ENCODE measurements at places on chromosomes 12 and 14. TPM values are rescaled to one million over a fixed set of nuclear protein-coding genes. Genes with fewer than 3 reads are reported as not detected.

GRCh38 chr12:53589423-53589822 lies 36.8 kb downstream of the ATF7 start:
- no peak overlapping the region for H3K4me3 ChIP-seq
- H3K27me3 ChIP-seq: no peaks in the 10 kb centered on the region
- H3K27ac ChIP-seq: no peak overlapping the region
- DNase-seq: no peak
- peaks cover 58% of the 10 kb centered on the region for H3K4me1 ChIP-seq
- H3K36me3 ChIP-seq: no peaks in the 10 kb centered on the region

- DNase-seq: no peak
- H3K27ac ChIP-seq: no peak overlapping the region
- H3K27me3 ChIP-seq: peaks cover 29% of the 10 kb centered on the region
- no peaks in the 10 kb centered on the region for H3K4me1 ChIP-seq
- no peaks in the 10 kb centered on the region for H3K36me3 ChIP-seq
- H3K4me3 ChIP-seq: no peak overlapping the region
Observed at GRCh38 chr12:230925-231671, 17.1 kb upstream of the SLC6A12 start.

- H3K27me3 ChIP-seq: no peaks in the 10 kb centered on the region
- H3K36me3 ChIP-seq: no peaks in the 10 kb centered on the region
- no peak for DNase-seq
- no peak overlapping the region for H3K27ac ChIP-seq
- no peak overlapping the region for H3K4me3 ChIP-seq
Observed at GRCh38 chr14:82394916-82395315, 861.3 kb upstream of the SEL1L start.

GRCh38 chr12:4036671-4037271 lies 163.6 kb upstream of the PARP11 start:
- no peak for DNase-seq
- no peaks in the 10 kb centered on the region for H3K27me3 ChIP-seq
- no peak overlapping the region for H3K4me3 ChIP-seq

- no peaks in the 10 kb centered on the region for H3K27me3 ChIP-seq
- no peaks in the 10 kb centered on the region for H3K36me3 ChIP-seq
- no peak overlapping the region for H3K4me3 ChIP-seq
- DNase-seq: no peak
- no peak overlapping the region for H3K27ac ChIP-seq
Observed at GRCh38 chr12:131592972-131593371, 117.9 kb upstream of the SFSWAP start.

DNA sequence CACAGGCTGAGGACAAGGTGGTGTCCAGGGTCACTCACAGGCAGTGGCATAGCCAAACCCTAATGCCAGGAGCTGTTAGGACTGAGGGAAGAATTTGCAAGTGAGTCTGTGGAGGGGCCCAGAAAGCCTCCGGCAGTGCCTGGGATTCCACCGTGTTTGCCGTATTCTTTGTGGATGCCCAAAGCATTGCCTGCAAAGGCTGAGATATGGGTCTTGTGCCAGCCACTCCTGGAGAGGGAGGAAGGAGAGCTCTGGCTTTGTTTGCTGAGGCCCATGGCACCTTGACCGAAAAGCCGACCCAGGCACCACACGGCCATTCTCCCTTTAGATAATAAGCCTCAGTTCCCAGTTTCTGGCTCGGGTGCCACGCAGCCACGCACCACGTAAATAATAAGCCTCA lies 35.8 kb upstream of the GALNT9 start:
- no peaks in the 10 kb centered on the region for H3K4me1 ChIP-seq
- H3K4me3 ChIP-seq: no peak overlapping the region
- H3K27me3 ChIP-seq: peaks cover 44% of the 10 kb centered on the region
- no peak for DNase-seq
- H3K36me3 ChIP-seq: no peaks in the 10 kb centered on the region
- no peak overlapping the region for H3K27ac ChIP-seq

DNA sequence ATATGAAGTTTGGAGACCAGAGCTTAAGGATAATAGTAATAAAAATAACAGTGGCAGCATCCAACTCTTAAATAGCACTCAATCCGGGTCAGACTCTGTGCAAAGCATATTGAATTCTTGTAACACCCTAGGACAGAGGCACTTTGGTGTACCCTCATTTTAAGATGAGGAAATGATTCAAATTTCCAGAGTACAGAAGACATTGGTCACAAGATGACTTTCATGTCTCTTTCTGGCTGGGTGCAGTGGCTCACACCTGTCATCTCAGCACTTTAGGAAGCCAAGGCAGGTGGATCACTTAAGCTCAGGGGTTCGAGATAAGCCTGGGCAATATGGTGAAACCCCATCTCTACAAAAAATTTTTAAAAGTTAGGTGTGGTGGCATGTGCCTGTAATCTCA lies 235.8 kb downstream of the SLC15A4 start:
- no peaks in the 10 kb centered on the region for H3K27me3 ChIP-seq
- DNase-seq: no peak
- no peak overlapping the region for H3K4me3 ChIP-seq
- no peaks in the 10 kb centered on the region for H3K4me1 ChIP-seq
- no peaks in the 10 kb centered on the region for H3K36me3 ChIP-seq

DNA sequence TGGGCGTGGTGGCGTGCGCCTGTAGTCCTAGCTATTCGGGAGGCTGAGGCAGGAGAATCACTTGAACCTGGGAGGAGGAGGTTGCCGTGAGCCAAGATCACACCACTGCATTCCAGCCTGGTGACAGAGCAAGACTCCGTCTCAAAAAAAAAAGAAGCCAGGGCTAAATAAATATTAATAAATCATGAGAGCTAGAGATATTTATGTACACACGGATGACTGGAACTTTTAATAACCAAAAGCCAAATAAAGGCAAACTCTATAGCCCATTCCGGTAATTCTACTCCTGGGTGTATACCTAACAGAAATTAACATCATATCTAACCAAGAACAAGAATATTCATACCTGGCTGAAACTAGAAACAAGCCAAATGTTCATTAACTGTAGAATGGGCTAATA lies 7.7 kb upstream of the TRAFD1 start:
- H3K4me3 ChIP-seq: no peak overlapping the region
- no peaks in the 10 kb centered on the region for H3K27me3 ChIP-seq
- H3K4me1 ChIP-seq: peaks cover 9% of the 10 kb centered on the region
- no peak for DNase-seq
- H3K27ac ChIP-seq: peak overlapping the region; percentile 16

DNA sequence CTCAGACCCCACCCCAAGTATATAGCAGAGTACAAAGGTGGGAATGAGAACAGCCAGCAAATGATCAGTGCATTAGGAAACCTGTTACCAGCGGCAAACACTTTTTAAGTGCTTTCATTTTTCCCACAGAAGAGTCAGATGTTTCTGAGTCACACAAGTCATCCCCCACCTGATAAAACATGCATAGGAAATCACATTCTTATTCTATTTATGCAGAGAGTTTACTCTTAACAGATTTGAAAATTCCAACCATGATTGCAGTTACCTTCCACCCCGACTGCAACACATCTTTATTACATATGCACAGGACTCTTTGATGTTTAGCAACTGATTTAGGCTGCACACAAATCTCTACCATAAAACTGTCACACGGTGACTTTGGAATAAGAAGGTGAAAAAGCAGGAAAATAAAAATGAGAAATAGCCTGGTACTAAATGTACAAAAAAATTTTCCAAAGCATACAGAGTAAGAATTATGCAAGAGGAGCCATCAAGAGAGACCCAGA lies 236.4 kb downstream of the PAWR start:
- no peak overlapping the region for H3K27ac ChIP-seq
- H3K36me3 ChIP-seq: no peaks in the 10 kb centered on the region
- H3K27me3 ChIP-seq: no peaks in the 10 kb centered on the region
- H3K4me1 ChIP-seq: no peaks in the 10 kb centered on the region
- H3K4me3 ChIP-seq: no peak overlapping the region
- DNase-seq: peak; percentile 8

DNA sequence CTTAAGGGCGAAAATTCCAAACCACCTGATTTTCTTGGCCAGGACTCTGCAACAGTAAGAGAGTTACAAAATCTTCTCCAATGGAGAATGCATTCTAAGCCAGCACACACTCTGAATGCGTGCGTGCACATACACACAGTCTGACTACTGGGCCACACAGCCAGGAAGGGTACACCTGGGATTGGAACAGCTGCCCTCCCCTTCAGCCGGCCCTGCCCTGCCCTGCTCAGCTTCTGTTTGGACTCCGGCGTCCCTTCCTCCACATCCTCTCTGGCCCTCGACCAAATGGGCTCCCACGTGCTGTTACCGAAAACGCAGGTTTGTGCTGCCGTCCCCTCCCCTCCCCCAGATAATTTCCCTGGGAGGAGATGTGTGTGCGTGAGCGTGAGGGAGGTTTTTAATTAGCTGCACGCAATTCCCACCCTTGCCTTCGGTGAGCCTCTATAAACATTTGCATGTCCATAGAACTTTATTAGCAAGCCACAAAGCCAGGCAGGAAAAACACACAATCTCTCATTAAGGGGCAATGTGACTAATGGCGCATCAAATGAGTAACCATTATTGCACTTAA lies 43.0 kb downstream of the CCNK start:
- peaks cover 69% of the 10 kb centered on the region for H3K4me1 ChIP-seq
- no peak overlapping the region for H3K4me3 ChIP-seq
- no peaks in the 10 kb centered on the region for H3K36me3 ChIP-seq
- H3K27me3 ChIP-seq: no peaks in the 10 kb centered on the region
- no peak overlapping the region for H3K27ac ChIP-seq

GRCh38 chr12:25625146-25625545 lies 72.1 kb upstream of the LMNTD1 start:
- H3K4me1 ChIP-seq: no peaks in the 10 kb centered on the region
- no peak overlapping the region for H3K27ac ChIP-seq
- H3K36me3 ChIP-seq: no peaks in the 10 kb centered on the region

PTCSC3 gene
- polyA plus RNA-seq: not detected

LRRC74A gene
- not detected for polyA plus RNA-seq

Data from stomach (tissue), 19 donors.